ENCODE measurements at places on chromosomes 13 and 19.
A peak's percentile ranks its signal among the peaks of the same experiment; 100 is the strongest.

- peak; percentile 6 for DNase-seq
Measured at GRCh38 chr19:41702171-41702651, 6.2 kb upstream of the CEACAM5 start.

DNA sequence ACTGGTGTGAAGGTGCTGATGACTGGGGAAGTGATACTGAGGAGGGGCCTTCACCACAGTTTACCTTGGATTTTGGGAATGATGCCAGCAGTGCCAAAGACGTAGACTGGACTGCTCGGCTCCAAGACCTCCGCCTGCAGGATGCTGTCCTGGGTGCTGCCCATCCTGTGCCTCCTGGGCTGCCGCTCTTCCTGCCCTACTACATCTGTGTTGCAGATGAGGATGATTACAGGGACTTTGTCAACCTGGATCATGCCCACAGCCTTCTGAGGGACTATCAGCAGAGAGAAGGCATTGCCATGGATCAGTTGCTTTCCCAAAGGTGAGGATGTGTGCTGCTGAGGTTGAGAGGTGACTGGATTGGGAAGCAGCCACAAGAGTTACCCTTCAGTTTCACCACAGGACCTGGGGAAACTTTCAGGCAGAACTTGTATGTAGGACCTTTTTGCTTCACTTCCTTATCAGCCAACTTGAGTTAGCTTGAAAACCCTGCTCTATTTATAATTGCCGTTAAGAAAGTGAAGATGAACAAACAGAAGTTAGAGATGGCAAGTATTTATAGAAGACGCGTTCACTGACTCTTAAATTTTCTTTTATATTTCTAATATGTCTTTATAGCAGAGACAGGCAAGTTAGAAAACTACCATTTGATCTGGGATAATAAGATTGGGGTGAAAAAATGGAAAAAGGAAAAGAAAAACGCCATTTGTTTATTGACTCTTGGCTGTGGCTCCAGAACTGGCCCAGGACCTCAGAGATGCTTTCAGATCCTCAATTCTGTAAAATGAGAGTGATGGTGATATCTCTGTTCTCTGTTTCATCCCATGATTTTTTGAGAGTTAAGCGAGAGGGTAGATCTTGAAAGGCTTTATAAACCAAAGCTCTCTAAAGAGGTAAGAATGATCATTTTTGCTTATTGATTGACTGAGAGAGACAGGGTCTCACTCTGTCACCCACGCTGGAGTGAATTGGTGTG, 5.3 kb downstream of the PDCD2L start:
- no peak for DNase-seq

DNA sequence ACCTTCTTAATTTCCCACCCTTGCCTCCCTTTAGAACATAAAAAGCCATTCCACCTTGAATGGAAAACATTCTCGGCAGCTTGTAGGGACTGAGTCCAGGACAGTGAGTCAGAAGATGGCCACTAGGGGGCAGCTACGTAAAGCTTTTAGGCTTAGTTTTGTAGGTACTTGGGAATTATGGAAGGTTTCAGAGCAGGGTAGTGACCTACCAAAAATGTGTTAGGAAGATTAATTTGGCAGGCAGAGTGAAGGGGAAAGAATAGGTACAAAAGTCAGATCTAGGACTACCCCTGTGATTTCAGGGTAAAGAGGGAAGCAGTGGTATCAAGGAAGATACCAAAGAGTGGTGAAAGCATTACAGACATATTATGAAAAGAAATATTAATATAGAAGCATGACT, 198.4 kb downstream of the NDFIP2 start:
- DNase-seq, result peak; percentile 89

DNA sequence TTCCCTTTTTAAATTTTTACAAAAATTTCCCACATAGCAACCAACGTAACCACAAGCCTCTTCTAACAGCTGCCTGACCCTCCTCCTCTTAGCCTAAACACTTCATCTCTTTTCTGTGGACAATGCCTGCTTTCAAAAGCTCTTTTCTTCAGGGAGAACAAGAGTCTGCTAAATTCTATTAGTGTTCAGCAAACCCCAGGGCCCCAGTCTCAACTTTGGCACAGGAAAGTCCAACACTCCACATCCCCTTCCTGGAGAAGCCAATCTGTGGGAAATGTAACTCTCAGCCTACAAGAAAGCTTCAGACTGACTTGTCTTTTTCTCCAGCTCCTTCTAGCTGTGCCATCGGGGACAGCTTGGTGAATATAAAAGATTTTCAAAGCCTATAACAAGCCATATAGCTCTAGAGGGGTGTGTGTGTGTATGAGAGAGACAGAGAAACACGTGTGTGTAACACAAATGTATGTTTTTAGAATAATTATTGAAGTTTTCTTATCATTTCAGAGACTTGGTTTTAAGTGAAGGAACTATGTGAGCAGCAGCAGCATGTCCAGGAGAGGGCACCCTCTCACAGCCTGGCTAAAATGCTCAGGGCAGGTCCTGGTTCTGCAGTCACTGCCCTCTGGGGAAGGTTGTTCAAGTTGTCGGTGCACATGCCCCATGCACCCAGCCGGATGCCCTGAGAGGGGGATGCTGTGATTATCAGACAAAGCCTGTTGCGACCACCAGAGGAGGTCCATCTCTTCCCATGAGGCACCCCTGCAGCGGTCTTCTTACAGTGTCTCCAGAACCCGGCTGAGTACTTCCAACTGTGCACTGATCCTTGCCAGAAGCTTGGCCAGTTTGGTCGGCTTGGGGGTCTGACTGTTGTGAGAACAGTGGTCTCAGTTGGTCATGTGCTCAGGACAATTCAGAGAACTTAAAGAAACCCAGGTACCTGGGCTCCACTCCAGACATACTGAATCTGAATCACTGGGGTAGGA, 34.4 kb downstream of the CCDC70 start:
- peak; percentile 66 for DNase-seq

GRCh38 chr13:19587635-19588300, 26.4 kb upstream of the TPTE2 start:
- no peak for DNase-seq

GRCh38 chr13:30364133-30364532, 56.8 kb upstream of the KATNAL1 start:
- DNase-seq, result no peak

All from left colon (tissue), 2 donors.